ENCODE measurements at places on chromosomes 2 and 18.

- no peak for DNase-seq
Measured at GRCh38 chr2:223621901-223622300, 19.7 kb upstream of the SCG2 start.

- no peak for DNase-seq
Measured at GRCh38 chr2:226703514-226703913, 96.1 kb downstream of the IRS1 start.

DNA sequence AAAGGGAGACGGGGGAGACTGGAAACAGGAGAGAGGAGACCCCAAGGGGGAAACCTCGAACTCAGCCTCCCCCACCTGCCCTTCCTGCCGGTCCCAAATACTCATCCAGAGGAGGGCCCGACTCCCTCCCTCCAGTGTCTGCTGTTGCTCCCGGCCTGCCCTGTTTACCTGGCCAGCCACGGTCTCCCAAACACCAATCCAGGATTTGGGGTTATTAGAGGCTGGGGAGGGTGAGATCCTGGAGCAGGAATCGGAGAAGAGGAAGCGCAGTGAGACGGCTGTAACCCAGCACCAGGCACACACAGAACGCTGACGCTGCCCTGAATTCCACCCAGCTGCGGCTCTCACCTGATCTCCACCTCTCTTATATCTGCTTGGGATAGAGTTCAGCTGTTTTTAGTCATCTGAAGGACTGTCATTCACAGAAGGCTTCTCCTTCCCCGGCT, 213.0 kb downstream of the TNS1 start:
- no peak for DNase-seq

DNA sequence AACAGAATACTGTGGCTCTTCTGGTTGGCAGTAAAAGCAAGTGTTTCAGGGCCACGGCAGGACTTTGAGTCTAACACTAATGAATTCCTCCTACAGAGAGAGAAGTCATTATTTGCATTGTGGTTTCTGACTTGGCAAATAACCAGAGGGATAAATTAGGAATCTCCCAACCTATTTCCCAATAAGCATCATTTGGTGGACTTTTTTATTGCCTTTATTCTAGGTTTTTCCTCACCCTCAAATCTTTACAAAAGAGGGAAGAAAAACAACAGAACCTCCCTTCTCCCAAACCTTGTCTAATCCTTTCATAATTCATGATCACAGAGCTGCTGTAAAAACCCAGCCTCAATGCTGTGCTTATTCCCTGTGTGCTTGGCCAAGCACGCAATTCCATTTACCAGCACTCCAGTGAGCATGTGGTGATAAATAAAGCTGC, 179.7 kb downstream of the AGPS start:
- DNase-seq: no peak
